ENCODE measurements at places on chromosomes 3 and 15. TPM values are rescaled to one million over a fixed set of nuclear protein-coding genes. Genes with fewer than 3 reads are reported as not detected.

Gene ZMYND10
- 5.7 TPM for total RNA-seq

Gene ITIH1
- not detected for total RNA-seq

Gene MUC20
- total RNA-seq, result 15.7 TPM

Gene GCSAM
- 0.99 TPM for total RNA-seq

Gene CD96
- 1.3 TPM for total RNA-seq

Gene GREM1
- total RNA-seq, result 1.2 TPM

Gene CFAP100
- not detected for total RNA-seq

Gene IQCB1
- 46.8 TPM for total RNA-seq

Gene SETD5
- 185 TPM for total RNA-seq

Gene CHRM5
- total RNA-seq, result 6.8 TPM

Gene SLC24A5
- 22.1 TPM for total RNA-seq

Gene GOLGA8K
- 0.60 TPM for total RNA-seq

Gene PPM1L
- total RNA-seq, result 58.1 TPM

Gene KNL1
- 14.2 TPM for total RNA-seq

Gene PLAAT1
- 4.5 TPM for total RNA-seq

Gene ANKRD63
- total RNA-seq, result not detected

Gene TMC3
- 0.22 TPM for total RNA-seq

Gene GPR149
- total RNA-seq, result 3.8 TPM

Gene TRIM42
- not detected for total RNA-seq

Gene PPARG
- 5.5 TPM for total RNA-seq

Gene NANOGP8
- not detected for total RNA-seq

Data from camera-type eye (tissue), 1 donor.